ENCODE measurements at places on chromosomes 3 and 15. TPM values are rescaled to one million over a fixed set of nuclear protein-coding genes. Genes with fewer than 3 reads are reported as not detected.

- no peak for DNase-seq
- H3K36me3 ChIP-seq = no peaks in the 10 kb centered on the region
- H3K27me3 ChIP-seq = no peaks in the 10 kb centered on the region
- no peak overlapping the region for H3K27ac ChIP-seq
- H3K4me3 ChIP-seq = no peak overlapping the region
- H3K4me1 ChIP-seq = no peaks in the 10 kb centered on the region
Observed at GRCh38 chr3:59101231-59101736, 51.5 kb upstream of the CFAP20DC start.

GRCh38 chr15:45802140-45802539 is 167.3 kb downstream of the SQOR start:
- no peaks in the 10 kb centered on the region for H3K36me3 ChIP-seq
- H3K27ac ChIP-seq = no peak overlapping the region
- H3K4me1 ChIP-seq = no peaks in the 10 kb centered on the region
- H3K4me3 ChIP-seq = no peak overlapping the region

GRCh38 chr15:92652576-92652966 is 3.0 kb downstream of the FAM174B start:
- H3K27me3 ChIP-seq = no peaks in the 10 kb centered on the region
- no peak overlapping the region for H3K4me3 ChIP-seq
- DNase-seq = no peak
- no peak overlapping the region for H3K27ac ChIP-seq

DNA sequence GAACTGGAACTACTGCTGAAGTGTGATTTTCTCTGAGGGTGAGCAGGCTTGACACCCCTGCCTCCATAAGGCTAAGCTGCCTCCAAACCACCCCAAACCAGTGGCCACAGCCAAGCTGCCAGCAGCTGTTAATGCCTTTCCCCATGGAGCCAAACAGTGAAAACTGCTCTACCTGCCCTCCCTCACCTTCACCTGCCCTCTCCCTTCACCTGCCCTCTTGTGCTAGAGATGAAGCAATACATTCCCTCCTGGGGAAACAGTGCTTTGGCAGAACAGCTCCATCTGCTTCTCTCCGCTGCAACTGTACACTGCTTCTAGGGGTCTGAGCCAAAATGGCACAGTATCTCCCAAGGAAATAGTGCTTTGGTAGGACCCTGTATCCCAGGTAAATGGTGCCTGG is 374.1 kb downstream of the FHIT start:
- H3K4me1 ChIP-seq = no peaks in the 10 kb centered on the region
- H3K36me3 ChIP-seq = no peaks in the 10 kb centered on the region
- H3K27ac ChIP-seq = no peak overlapping the region
- H3K27me3 ChIP-seq = no peaks in the 10 kb centered on the region

- no peak overlapping the region for H3K4me3 ChIP-seq
- no peak for DNase-seq
- H3K4me1 ChIP-seq = no peaks in the 10 kb centered on the region
- H3K27ac ChIP-seq = no peak overlapping the region
Observed at GRCh38 chr3:54999159-54999558, 71.3 kb upstream of the LRTM1 start.

GRCh38 chr15:61835496-61836106 is 224.6 kb downstream of the VPS13C start:
- H3K27me3 ChIP-seq = no peaks in the 10 kb centered on the region
- H3K27ac ChIP-seq = peak overlapping the region; percentile 8
- peak overlapping the region; percentile 57 for H3K4me3 ChIP-seq
- H3K4me1 ChIP-seq = no peaks in the 10 kb centered on the region
- H3K36me3 ChIP-seq = no peaks in the 10 kb centered on the region

GRCh38 chr3:197027151-197027895 is 2.3 kb downstream of the MELTF start:
- peaks cover 7% of the 10 kb centered on the region for H3K4me1 ChIP-seq
- no peaks in the 10 kb centered on the region for H3K36me3 ChIP-seq
- peaks cover 4% of the 10 kb centered on the region for H3K27me3 ChIP-seq
- H3K4me3 ChIP-seq = no peak overlapping the region
- no peak for DNase-seq

DNA sequence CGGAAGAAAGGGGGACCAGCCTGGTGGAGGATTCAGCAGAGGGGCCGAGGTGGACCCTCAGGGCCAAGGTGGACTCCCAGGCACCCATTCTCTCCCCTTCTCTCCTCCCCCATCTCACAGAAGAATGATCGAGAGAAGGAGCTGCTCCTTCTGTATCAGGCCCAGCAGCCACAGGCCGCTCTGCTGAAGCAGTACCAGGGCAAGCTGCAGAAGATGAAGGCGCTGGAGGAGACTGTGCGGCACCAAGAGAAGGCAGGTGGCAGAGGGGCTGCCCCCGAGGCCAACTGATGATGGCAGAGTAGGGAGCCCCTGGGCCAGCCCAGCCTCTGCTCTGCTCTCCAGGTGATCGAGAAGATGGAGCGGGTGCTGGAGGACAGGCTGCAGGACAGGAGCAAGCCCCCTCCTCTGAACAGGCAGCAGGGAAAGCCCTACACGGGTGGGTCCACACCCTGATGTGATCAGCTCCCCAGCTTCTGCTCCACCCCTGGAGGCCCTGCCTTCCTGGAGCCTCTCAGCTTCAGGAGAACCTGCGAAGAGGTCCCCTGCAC is 36.5 kb downstream of the CYP11A1 start:
- H3K27ac ChIP-seq = no peak overlapping the region
- DNase-seq = no peak
- no peak overlapping the region for H3K4me3 ChIP-seq

- no peaks in the 10 kb centered on the region for H3K27me3 ChIP-seq
- H3K36me3 ChIP-seq = no peaks in the 10 kb centered on the region
- H3K4me3 ChIP-seq = no peak overlapping the region
- H3K27ac ChIP-seq = no peak overlapping the region
- H3K4me1 ChIP-seq = no peaks in the 10 kb centered on the region
Observed at GRCh38 chr3:118472586-118472985, 562.1 kb downstream of the IGSF11 start.

DNA sequence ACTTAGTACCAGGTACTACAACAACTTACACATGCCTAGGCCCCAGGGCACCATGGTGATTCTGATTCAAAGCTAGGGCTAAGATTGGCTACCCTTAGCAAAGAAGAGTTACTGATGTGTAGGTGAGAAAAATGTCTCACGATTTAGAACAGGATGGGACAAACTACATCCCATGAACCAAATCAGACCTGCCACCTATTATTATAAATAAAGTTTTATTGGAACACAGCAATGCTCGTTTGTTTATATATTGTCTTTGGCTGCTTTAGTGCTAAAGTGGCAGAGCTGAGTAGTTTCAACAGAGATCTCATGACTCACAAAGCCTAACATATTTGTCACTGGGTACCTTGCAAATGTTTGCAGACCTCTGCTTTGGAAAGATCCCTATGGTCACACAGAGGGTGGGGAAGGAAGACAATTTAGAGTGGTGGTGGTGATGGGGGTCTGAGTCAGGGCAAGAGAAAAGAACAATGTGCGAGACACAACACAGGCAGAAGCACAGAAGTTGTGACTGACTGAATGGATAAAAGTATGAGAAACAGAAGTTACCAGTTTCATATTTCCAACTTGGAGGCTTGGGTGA is 770.6 kb upstream of the CFAP20DC start:
- peaks cover 18% of the 10 kb centered on the region for H3K4me1 ChIP-seq
- H3K36me3 ChIP-seq = no peaks in the 10 kb centered on the region
- no peak overlapping the region for H3K4me3 ChIP-seq
- no peak for DNase-seq
- H3K27me3 ChIP-seq = no peaks in the 10 kb centered on the region

- no peaks in the 10 kb centered on the region for H3K36me3 ChIP-seq
- H3K27ac ChIP-seq = no peak overlapping the region
- H3K27me3 ChIP-seq = no peaks in the 10 kb centered on the region
- no peak overlapping the region for H3K4me3 ChIP-seq
Observed at GRCh38 chr15:85473455-85473854, 93.1 kb downstream of the AKAP13 start.

DNA sequence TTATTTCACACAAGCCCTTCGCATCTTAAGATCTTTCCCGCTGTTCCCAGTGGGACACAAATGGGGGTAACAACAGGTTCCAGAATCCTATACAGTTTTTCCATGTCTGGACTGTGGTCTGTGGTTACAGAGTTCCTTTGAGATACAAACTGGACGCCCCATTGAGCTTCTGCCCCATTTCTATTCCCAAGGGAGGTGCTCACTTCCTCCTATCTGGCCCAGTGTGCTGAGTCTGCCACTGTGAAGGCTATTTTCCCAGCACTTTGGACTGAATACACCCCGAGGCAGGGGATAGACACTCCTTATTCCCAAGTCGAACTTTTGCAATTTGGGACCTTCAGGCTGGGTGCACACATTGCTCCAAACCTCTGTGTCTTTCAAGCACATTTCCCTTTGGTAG is 44.0 kb downstream of the MESD start:
- H3K4me1 ChIP-seq = no peaks in the 10 kb centered on the region
- H3K4me3 ChIP-seq = no peak overlapping the region
- peaks cover 24% of the 10 kb centered on the region for H3K36me3 ChIP-seq
- H3K27me3 ChIP-seq = no peaks in the 10 kb centered on the region
- no peak overlapping the region for H3K27ac ChIP-seq

GRCh38 chr3:72434296-72434695 is 413.9 kb downstream of the SHQ1 start:
- no peaks in the 10 kb centered on the region for H3K36me3 ChIP-seq
- no peak for DNase-seq
- H3K4me3 ChIP-seq = no peak overlapping the region
- no peak overlapping the region for H3K27ac ChIP-seq
- peaks cover 18% of the 10 kb centered on the region for H3K4me1 ChIP-seq
- no peaks in the 10 kb centered on the region for H3K27me3 ChIP-seq

The SLC28A1 gene
- total RNA-seq = 1.6 TPM

The IQCH gene
- 0.14 TPM for total RNA-seq

The CHDH gene
- 8.4 TPM for total RNA-seq

The ANKRD63 gene
- not detected for total RNA-seq

The FRMD5 gene
- 0.27 TPM for total RNA-seq

The POPDC2 gene
- total RNA-seq = 35.2 TPM

The CADM2 gene
- total RNA-seq = 1.8 TPM

Data from thoracic aorta (tissue), 2 donors.